Right hindlimb (tissue), 1 donor: ENCODE measurements at places on chromosomes 13 and 19.

- DNase-seq, result no peak
Observed at GRCh38 chr13:98848746-98849145, 96.3 kb upstream of the SLC15A1 start.

DNA sequence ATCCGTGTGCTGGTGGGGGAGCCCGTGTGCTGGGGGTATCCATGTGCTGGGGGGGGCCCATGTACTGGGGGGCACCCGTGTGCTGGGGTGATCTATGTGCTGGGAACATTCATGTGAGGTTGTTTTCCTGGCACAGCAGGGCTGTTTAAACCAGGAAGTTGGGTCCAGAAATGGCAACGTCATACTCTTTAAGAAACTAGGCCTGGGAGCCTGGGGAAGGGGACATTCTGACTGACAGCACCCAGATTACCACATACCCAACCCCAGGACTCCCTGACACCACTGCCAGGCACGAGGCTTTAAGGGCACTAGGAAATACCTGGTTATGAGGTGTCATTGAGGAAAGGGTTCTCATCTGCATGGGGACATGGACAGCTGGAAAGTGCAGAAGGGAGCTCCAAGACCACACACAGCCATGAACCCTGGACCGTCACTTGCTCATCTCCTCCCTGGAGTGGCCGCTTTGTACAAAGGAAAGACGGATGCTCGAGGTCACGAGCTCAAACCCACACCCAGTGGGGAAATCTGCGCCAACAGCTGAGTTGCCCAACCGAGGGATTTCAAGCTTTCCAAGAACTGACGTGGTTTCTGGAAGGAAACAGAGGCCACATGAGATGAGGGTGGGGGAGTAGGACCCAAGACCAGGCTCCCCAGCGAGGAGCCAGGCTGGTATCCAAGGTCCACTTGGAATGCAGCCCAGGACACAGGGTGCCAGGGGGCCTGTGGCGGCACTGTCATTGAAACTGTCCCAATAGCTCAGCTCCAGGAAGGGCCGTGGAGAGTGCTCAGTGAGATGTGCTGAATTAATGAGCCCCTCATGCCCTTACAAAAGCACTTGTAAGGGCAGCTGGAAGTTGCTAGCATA is 40.9 kb downstream of the RAB20 start:
- peak; percentile 36 for DNase-seq

DNA sequence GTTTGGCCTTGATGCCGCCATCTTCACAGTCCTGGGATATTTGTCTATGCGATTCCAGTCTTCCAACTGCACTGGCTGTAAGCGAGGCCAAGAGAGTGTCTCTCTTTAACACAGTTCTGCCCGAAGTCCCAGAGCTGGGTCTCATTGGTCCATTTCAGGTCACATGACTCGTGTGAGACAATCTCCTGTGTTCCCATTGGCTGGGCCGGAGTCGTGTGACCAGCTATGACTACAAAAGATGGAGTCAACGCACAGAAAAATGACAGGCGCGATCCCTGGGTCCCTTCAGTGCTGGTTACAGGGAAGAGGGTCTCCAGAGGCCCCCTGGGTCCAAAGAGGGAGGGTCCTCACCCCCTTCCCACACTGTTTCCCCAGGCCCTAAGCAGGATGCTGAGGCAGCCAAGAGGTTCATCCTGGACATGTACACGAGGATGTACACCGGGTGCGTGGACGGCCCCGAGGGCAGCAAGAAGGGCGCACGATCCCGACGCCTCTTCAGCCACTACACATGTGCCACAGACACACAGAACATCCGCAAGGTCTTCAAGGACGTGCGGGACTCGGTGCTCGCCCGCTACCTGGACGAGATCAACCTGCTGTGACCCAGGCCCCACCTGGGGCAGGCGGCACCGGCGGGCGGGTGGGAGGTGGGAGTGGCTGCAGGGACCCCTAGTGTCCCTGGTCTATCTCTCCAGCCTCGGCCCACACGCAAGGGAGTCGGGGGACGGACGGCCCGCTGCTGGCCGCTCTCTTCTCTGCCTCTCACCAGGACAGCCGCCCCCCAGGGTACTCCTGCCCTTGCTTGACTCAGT is 15.9 kb upstream of the S1PR4 start:
- DNase-seq, result no peak

GRCh38 chr19:8045872-8046568 is 6.5 kb upstream of the CCL25 start:
- DNase-seq, result no peak

DNA sequence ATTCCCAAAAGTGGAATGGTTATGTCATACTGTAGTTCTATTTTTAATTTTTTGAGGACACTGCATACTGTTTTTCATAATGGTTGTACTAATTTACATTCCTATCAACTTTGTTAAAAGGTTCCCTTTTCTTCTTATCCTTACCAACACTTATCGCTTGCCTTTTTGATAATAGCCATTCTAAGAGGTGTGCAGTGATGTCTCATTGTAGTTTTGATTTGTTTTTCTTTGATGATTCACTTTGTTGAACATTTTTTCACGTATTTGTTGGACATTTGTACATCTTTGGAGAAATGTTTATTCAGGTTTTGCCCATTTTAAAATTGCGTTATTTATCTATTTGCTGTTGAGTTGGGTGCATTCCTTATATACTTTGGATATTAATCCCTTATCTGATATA is 188.8 kb upstream of the SPRY2 start:
- no peak for DNase-seq

- DNase-seq, result no peak
Observed at GRCh38 chr13:37443538-37443937, 155.0 kb downstream of the POSTN start.

- peak; percentile 9 for DNase-seq
Observed at GRCh38 chr19:43540381-43540780, 7.4 kb downstream of the ZNF575 start.

GRCh38 chr13:102487330-102487729 is 85.5 kb upstream of the FGF14 start:
- DNase-seq, result no peak

GRCh38 chr13:75796825-75797224 is 160.7 kb downstream of the LMO7 start:
- DNase-seq, result no peak

DNA sequence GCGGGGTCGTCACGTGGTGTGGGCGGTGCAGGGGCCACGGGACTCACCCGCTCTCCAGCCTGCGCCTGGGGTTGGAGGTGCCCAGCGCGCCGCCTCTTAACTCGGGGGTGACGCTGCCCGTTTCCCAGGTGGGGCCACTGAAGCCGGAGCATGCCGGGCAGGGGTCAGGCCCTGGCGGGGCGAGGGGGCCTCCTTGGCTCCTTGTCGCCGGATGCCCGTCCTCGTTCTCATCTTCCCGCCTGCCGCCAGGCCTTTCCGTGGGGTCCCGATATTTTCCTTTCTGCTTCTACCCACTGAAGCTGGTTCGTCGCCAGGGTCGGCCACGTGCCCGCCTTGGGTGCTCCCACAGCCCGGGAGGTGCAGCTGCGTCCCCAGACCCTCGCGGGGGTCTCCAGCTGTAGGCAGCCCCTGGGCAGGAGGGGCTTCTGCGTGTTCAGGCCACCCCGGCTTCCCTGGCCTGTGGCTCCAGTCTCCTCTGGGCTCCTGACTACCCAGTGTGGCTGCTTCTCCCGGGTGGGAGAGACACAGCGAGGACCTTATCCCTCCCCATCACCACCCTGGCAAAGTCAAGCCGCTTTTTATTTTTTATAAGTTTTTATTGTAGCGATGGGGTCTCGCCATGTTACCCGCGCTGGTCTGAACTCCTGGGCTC is 772 bp downstream of the FAM174C start:
- no peak for DNase-seq

GRCh38 chr19:16829010-16829821 is at the start of gene SIN3B:
Gene SIN3B (plus strand): TSS chr19:16829398. CDS start chr19:16829421, 23 bp downstream.
- DNase-seq, result peak; percentile 92

GRCh38 chr19:10230861-10231611 is at the start of gene S1PR2:
Gene S1PR2 (minus strand): TSS chr19:10231331. CDS start chr19:10224905, 6,426 bp downstream.
- DNase-seq, result peak; percentile 94

DNA sequence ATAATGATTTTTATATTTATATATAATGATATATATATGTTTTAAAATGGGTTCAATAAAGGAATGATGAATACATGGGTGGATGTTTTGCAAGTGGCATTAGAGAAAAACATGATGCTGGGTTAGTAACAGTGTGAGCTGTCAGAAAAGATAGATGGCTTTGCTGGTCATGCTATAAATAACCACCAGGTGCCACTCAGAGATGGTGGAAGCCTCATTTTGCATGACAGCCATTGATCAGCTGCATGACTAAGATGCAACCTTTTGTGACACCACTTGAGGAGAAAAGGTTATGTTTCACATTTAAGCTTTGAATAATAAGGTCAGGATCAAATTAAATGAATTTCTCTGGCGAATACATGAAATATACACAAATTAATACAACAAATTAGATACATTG is 737.7 kb downstream of the PCDH9 start:
- DNase-seq, result no peak

DNA sequence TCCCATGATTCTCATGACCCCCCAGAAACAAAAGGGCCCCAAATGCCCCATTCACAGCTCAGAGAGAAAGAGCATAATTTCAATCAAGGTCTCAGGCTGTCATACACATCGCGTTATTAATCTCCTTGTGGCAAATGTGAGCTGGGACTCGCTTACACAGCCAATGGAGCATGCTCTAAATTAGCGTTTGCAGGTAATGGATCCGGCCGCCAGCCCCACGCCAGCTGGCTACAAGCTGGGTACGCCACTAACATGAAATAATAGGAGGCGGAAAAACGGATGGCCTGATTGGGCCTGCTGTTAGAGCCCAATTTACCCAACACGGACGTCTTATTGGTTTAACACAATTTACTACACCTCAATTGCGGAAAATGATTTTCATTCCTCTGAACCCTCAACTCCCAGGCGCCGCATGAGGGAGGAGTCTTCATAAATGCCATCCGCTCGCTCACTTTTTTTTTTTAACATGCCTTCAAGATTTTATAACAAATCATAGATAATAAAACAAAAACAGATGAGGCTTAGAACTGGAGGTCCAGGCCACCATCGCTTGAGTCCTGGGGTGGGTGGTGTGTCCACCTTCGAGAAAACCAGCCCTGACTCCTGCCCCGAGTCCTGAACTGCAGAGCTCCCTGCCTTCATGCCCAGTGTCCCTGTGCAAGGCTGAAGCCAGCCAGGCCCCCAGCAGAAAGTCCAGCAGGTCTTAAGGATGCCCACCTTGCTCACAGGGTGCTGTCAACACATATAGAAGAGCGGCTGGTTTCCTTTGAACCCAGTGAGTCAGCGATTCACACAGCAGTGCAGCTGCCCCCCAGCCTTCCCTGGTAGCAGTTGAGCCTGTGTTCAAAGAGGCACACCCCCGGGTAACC is 62.1 kb downstream of the PEPD start:
- no peak for DNase-seq

- no peak for DNase-seq
Observed at GRCh38 chr19:46729696-46730095, 12.8 kb upstream of the PRKD2 start.

DNA sequence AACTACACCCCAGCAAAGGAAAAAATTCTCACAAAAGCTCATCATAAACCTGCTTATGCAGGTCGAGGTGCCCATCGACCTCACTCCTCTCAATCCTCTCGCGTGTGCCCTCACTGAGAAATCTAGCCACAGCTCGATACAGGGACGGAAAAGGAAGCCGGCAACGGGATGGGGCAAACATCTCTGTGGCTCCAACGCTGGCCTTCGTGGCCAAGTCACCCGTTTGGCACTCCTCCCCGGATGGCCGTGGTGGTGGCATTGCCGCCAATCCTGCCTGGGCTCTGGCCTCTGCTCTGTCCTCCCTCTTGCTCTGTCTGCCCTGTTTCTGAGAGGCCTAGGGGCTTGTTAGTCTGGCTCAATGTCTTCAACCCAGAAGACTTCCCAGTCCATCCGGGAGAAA is 41.2 kb downstream of the ZNF146 start:
- no peak for DNase-seq

DNA sequence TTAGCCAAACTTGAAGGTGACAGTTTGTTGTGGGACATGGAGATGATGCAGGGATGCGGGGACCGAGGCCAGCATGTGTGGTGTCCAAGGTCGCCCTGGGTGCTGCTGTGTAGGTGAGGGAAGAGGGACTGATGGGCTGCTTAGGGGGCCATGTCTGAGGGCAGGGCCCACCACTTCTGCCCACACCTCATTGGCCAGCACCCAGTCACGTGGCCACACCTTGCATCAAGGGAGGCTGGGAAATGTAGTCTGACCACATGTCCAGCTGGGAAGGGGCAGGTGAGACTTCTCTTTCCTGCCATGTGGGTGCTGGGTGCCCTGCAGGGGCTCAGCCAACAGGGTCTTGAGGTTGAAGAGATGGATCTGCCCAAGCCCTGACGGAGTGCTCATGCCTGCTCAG is 88.9 kb downstream of the KDM4B start:
- no peak for DNase-seq

DNA sequence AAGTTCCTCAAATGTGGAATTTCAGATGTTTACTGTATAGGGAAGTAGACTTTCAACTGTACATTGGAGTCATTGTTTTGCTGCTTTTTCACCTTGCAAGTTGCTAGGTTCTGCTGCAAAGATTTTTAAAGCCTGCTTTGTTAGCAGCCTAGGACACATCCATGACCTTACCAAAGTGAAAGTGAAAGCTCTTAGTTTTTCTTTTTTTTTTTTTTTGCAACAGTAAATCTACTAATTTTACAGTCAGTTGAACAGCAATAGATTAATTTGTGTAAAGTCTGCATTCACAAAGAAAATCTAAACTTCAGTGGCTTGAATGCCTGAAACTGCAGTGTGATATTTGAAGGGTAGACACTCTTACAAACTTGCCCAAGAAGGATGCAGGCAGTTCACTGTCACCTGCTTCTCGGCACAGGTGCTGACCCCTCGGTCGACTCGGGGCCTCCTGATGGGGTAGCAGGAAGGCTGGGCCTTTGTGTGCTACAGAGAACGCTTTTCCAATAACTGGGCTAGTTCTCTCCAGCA is 5.0 kb upstream of the MTIF3 start:
- no peak for DNase-seq

- DNase-seq, result no peak
Observed at GRCh38 chr13:94712287-94712811, at the start of gene SOX21. Gene SOX21 (minus strand): TSS chr13:94712545. CDS start chr13:94712049, 496 bp downstream.

DNA sequence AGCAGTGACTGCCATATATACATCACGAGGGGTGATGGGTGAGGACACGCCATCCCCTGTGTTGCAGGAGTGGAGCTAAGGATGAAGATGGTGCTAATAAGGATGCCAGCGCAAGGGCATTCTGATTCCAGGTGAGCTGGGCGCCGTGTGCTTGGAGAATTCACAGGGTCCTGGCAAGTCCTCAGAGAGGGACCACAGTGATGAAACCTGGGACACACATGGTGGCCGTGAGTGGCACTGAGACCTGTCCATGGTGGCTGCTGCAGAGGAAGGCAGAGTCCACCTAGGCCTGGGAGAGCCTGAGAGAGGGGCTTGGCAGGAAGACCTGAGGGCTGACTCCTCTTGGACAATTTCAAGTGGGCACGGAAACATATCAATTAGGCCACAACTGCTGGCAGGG is 65.2 kb downstream of the RFX2 start:
- DNase-seq, result no peak

DNA sequence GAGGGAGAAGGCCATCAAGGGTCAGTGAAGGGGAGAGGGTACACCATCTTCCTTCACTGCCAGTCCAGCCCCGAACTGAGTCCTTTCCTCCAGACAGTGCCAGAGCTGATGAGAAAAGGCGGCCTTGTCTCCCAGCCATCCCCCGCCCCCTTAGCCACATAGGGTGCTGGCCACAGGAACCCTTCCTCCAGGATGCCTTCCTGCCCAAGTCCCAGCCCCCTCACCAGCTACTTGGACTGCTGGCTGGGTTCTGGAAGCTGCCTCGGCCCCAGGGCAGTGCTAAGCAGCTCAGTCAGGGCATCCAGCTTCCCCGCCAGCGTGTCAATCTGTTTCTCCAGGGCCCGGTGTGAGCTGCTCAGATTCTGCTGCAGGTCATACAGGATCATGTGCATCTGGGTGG is 12.6 kb upstream of the SMG9 start:
- no peak for DNase-seq
